ENCODE measurements at places on chromosomes 3 and 15.
A peak's percentile ranks its signal among the peaks of the same experiment; 100 is the strongest.

DNA sequence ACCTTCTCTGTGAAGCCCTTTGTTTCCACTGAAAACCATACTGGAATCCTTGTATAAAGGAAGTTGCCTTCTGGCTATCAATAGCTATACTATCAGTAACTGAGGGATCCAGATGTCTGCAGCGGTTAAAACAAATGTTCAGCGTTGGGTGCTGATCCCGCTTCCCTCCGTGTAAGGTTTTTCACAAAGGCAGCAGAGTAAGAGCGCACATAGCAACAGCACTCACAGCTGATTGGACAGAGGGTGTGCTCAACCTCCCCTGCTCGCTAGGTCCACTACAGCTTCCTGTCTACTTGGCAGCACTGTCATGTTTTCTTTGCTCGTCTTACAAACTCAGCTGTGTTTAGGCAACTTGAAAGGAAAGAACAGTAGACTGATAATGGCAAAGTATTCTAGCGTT lies 27.3 kb downstream of the ATOSA start:
- no peak for DNase-seq

GRCh38 chr3:129312021-129312639 lies 33.5 kb downstream of the HMCES start:
- DNase-seq, result no peak

- no peak for DNase-seq
Measured at GRCh38 chr15:65518633-65519285, 1.3 kb upstream of the DPP8 start.

DNA sequence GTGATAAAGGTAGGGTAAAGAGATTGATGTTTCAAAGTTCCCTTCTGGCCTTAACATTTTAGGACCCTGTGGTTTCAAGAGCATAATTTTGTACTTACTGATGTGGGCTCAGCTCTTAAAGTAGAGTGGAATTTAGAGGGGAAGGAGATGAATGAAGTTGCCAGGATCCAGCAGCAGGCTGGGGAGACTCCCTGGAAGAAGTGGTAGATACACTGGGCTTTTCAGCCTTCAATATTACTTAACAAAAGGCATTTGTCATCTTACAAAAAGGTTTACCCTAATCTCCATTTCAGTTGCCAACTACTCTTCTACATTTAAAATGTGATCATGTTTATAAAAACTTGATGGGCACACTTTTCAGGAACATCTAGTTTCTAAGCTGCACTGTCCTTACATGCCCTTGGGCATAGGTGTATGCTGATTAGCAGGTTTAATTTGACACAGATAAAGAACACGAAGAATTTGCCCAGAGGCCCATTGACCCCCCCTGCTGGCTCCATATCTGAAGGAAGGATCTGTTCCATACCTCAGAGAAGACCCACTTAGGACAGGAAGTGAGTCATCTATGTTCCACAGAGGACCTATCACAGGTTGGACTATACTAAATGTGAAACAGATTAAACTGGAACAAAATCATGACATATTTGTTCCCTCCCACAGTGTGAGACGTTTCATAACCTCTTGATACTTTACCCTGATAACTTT lies 93.0 kb upstream of the LPP start:
- peak; percentile 16 for DNase-seq

- no peak for DNase-seq
Measured at GRCh38 chr15:80932989-80933388, 56.6 kb downstream of the MESD start.

DNA sequence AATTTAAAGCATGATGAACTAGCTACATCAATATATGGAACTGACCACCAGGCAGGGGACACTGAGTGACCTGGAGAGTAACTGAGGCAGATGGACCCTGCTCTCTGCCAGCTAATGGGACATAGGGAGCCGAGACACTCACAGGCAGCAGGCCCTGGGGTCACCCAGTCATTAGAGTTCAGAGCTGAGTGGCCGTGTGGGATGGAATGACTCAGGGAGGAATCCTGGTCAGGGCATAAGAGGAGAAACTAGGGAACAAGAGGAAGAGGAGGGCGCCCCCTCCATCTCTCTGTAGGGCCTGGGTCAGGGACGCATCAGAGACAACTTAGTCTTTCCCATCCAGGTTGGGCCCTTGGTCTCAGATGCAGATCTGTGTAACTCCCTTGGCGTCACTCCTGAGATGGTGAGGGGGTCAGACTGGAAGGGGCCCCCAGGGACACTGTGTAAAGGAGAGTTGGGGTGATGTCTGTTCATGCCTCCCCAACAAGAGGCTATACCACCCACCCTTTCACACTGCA lies 39.8 kb downstream of the CCDC12 start:
- no peak for DNase-seq

DNA sequence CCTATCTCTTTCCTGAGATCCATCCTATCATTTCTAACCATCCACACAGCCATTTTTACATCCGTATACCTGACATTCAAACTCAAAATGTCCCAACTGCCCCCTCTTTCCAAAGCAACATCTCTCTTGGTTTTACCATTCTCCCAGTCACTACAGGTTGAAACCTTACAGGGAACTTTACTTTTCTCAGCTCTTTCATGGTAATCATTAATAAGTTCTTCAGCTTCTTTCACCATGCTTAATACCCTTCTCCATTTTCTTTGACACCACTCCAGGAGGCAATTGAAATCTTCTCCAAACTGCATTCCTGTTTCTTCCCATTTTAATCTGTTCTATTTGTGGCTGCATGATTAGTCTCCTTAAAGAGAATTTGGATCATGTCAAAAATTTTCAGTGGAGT lies 352.5 kb downstream of the GAP43 start:
- no peak for DNase-seq

GRCh38 chr3:17355591-17355990 lies 386.8 kb downstream of the TBC1D5 start:
- DNase-seq, result no peak

GRCh38 chr3:24451461-24452099 lies 43.1 kb downstream of the THRB start:
- DNase-seq, result no peak

DNA sequence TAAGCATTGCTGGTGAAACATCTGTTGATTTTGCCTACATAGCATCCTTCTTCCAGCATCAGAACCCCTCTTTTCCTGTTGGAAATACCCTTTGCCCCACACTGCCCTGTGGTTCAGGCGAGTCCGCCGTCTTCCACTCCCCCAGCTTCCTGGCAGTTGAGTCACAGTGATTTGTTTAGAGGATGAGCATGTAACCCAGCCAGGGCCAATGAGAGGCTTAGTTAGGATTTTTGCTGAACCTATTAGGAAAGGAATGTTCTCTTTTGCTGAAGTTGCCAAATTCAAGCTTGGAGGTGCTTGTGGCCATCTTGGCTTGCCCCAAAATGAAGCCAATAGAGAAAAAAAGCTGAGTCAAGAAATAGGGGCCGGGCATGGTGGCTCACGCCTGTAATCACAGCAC lies 19.0 kb upstream of the MEX3B start:
- DNase-seq, result no peak

GRCh38 chr15:60903211-60903610 lies 325.9 kb downstream of the RORA start:
- DNase-seq, result no peak
